Type B pancreatic cell (in vitro differentiated cells): ENCODE measurements at places on chromosomes 3 and 15.
A peak's percentile ranks its signal among the peaks of the same experiment; 100 is the strongest.

DNA sequence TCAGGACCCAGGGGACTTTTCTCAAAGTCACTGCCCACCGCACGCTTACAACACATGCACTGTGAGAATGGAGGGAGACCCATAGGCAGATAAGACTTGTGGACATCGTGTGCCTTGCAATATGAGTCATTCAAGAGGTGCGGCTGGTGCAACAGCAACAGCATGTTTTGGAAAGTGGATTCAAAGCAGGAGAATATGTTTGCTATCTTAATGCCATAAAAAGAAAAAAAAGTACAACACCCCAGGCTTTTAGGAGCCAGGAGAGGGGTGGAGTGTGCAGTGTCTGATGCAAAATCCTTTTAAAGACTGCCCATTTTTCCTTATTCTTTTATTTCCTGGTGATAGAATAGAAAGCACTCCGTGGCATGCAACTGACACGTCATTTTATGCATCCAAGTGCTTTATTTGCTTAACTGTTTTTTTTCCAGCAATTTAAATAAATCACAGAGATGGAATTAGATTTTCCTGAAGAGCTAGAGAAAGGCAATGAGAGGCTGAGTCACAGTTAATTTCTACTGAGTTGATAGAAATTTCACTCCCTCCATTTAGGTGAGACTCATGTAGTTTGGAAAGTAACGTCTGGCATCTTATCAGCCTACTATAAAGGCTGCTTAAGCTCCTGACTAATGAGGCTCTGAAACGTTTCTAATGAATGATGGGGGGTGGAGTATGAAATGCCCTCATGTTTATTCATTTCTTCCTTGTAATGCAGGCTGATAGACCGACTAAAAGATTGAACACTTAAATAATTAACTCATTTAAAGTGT, 96.4 kb downstream of the NSUN3 start:
- no peak for DNase-seq
- H3K27ac ChIP-seq = no peak overlapping the region
- H3K36me3 ChIP-seq = no peaks in the 10 kb centered on the region
- no peaks in the 10 kb centered on the region for H3K27me3 ChIP-seq
- H3K4me3 ChIP-seq = no peak overlapping the region

- peaks cover 14% of the 10 kb centered on the region for H3K4me1 ChIP-seq
- no peaks in the 10 kb centered on the region for H3K27me3 ChIP-seq
- peak overlapping the region; percentile 12 for H3K4me3 ChIP-seq
- DNase-seq = no peak
Measured at GRCh38 chr3:172713316-172713715, 2.4 kb upstream of the NCEH1 start.

GRCh38 chr3:156109989-156110388, 10.4 kb upstream of the KCNAB1 start:
- no peak for DNase-seq
- no peaks in the 10 kb centered on the region for H3K4me1 ChIP-seq
- H3K27ac ChIP-seq = no peak overlapping the region

DNA sequence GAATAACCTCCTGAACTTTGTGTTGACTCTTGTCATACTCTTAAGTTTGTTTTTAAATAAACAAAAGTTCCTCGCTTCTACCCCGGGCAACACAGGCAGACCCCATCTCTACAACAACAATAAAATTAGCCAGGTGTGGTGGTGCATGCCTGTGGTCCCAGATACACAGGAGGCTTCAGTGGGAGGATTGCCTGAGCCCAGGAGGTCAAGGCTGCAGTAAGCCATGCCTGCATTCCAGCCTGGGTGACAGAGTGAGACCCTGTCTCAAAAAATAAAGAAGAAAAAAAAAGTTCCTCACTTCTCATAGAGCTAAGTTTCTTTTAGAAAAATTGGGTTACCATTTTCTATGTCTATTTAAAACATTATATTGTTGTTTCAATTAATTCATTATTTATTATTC, 29.2 kb downstream of the HDGFL3 start:
- H3K36me3 ChIP-seq = peaks cover 29% of the 10 kb centered on the region
- no peaks in the 10 kb centered on the region for H3K27me3 ChIP-seq
- peaks cover 6% of the 10 kb centered on the region for H3K4me1 ChIP-seq

DNA sequence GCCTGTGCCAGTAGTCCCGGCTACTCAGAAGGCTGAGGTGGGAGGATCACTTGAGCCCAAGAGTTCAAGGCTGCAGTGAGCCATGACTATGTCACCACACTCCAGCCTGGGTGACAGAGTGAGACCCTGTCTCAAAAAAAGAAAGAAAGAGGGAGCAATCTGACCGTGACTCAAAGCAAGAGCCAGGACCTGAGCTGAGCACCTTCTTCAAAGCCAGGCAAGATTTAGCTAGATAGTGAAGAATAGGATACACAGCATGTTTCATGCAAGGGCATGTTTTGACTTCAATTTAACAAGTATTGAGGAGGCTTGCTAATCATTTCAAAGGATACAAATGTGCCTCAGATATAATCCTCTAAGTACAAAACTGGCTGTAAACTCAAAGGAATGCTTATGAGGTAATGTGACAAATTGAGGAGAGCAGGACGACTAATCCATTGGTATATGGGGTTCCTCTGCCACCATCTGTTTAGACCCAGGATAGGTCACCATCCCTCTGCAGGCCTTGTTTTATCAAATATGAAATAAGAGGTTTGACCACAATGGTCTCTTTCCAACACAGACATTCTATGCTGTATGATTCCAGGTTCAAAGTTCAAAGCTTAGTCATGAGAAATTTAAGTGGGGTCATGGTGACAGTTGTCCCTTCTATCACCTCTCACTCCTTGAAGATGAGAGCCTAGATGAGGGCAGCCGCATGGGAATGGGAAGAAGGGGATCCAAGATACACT, 33.2 kb downstream of the RAB27A start:
- H3K36me3 ChIP-seq = peaks cover 5% of the 10 kb centered on the region
- no peak for DNase-seq
- H3K27ac ChIP-seq = no peak overlapping the region
- no peak overlapping the region for H3K4me3 ChIP-seq
- no peaks in the 10 kb centered on the region for H3K27me3 ChIP-seq

GRCh38 chr3:143731776-143732175, 116.5 kb downstream of the SLC9A9 start:
- H3K36me3 ChIP-seq = no peaks in the 10 kb centered on the region
- H3K4me1 ChIP-seq = no peaks in the 10 kb centered on the region
- H3K4me3 ChIP-seq = no peak overlapping the region
- peaks cover 6% of the 10 kb centered on the region for H3K27me3 ChIP-seq
- H3K27ac ChIP-seq = no peak overlapping the region
- no peak for DNase-seq

DNA sequence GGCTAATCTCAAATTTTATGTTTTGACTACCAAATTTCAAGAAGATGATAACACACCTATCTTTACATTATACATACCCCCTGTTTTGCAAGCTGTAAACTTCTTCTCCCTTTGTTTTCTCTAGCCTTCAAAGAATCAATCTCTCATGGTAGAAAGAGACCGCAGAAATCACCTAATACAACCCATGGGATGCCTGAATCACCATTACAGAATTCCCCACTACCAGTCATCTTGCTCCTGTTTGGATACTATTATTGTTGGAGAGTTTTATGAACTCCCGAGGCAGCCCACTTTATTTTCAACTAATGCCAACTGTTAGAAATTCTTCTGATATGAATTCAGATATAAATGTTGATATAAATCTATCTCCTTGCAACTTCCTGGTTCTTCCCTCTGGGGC, 110.9 kb downstream of the FRMD5 start:
- H3K4me3 ChIP-seq = no peak overlapping the region
- DNase-seq = no peak
- H3K36me3 ChIP-seq = no peaks in the 10 kb centered on the region
- H3K27ac ChIP-seq = no peak overlapping the region

DNA sequence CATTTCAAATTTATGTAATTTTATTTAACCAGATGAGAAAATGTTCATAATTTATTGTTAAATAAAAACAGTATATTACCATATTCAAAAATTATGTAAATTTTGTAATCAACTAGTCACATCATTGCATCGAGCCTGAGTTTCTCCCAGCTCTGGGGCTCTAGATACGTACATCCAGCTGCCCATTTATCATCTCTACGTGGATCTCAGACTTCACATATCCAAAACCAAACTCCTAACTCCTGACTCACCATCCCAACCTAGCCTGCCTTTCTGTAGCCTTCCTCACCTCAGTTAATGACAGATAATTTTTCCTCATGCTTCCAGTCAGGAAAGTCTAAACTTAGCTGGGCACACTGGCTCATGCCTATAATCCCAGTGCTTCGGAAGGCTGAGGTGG, 194.8 kb downstream of the SSR3 start:
- peaks cover 9% of the 10 kb centered on the region for H3K27me3 ChIP-seq
- DNase-seq = no peak
- no peak overlapping the region for H3K4me3 ChIP-seq
- H3K4me1 ChIP-seq = peaks cover 22% of the 10 kb centered on the region
- no peaks in the 10 kb centered on the region for H3K36me3 ChIP-seq
